ENCODE measurements at places on chromosomes 16 and 17. TPM values are rescaled to one million over a fixed set of nuclear protein-coding genes. Genes with fewer than 3 reads are reported as not detected.

The NTHL1 gene
- total RNA-seq = 7.4 TPM

The DEXI gene
- total RNA-seq = 42.3 TPM

The FBXW10 gene
- 0.12 TPM for total RNA-seq

The OR1F1 gene
- total RNA-seq = not detected

The MT1F gene
- total RNA-seq = 19.1 TPM

The ATP6V0D1 gene
- total RNA-seq = 58.7 TPM

The SERPINF2 gene
- total RNA-seq = 15.1 TPM

The OR1A1 gene
- not detected for total RNA-seq

The C1QTNF8 gene
- not detected for total RNA-seq

The LDHD gene
- total RNA-seq = 5.6 TPM

The OR3A3 gene
- not detected for total RNA-seq

The IGFALS gene
- not detected for total RNA-seq

The NHLRC4 gene
- 2.2 TPM for total RNA-seq

The TBC1D3B gene
- 5.0 TPM for total RNA-seq

- H3K4me3 ChIP-seq = no peak overlapping the region
- peaks cover 3% of the 10 kb centered on the region for H3K27me3 ChIP-seq
Observed at GRCh38 chr17:72125742-72126141, 4.9 kb downstream of the SOX9 start.

DNA sequence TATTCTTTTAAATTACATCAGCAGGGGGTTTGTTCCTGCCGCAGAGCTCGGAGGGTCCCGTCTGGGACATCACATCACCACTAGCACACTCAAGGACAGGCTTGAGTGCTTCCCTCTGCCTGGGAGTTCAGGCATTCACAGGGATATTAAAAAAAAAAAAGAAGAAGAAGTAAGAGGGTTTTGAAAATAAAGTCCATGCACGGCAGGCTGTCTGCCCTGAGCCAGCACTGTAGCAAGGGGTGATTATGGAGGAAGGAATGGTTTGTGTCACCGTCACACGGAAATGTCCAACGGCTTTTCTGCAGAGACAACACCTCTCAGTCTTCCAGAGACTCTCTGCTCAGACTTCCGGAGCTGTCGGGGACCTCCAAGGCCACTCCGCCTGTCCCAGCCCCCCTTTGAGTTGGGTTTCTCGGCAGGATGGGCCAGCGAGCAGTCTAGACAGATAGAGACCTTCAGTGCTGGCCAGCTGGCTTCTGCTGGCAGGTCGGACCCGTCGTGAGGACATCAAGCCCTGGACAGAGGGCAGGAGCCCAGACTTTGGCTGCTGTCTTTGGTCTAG is 33.6 kb downstream of the MEOX1 start:
- no peaks in the 10 kb centered on the region for H3K27me3 ChIP-seq
- no peak overlapping the region for H3K4me3 ChIP-seq
- H3K4me1 ChIP-seq = no peaks in the 10 kb centered on the region
- DNase-seq = no peak
- no peaks in the 10 kb centered on the region for H3K36me3 ChIP-seq

DNA sequence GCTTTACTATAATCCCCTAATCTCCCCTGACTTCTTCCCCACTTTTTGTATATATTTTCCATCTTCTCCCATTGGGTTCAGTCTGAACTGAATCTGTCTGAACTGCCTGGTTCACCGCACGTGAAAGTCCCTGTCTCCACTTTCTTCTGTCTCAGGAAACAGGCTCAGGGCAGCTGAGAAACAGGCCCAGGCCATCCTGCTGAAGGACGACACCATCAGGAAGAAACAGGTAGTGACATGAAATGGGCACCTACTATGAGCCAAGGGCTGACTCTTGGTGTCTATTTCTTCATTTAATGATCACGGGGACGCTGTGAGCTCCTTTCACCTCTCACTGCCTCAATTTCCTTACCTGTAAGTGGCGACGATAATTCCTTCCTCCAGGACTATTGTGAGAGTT is 90.5 kb upstream of the HSBP1 start:
- H3K27ac ChIP-seq = no peak overlapping the region
- no peaks in the 10 kb centered on the region for H3K36me3 ChIP-seq
- peaks cover 2% of the 10 kb centered on the region for H3K4me1 ChIP-seq
- no peaks in the 10 kb centered on the region for H3K27me3 ChIP-seq

DNA sequence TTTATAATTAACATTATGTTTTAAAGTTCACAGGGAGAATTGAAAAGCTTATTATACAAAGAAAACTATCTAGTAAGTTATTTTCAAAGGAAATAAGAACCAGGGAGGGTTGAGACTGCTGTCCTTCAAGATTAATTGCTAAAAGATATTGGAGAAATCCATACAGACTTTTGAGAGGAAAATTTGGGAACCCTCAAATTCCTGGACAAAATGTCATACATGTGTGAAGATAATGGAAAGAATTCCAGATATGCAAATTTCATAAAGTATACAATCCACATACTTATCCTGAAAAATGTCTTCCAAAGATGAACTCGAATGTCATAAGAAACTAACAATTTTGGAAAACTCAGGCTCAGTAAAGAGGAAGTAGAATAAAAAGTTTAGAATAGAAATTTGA is 213.8 kb downstream of the HS3ST3A1 start:
- no peak overlapping the region for H3K27ac ChIP-seq
- H3K27me3 ChIP-seq = no peaks in the 10 kb centered on the region
- no peak overlapping the region for H3K4me3 ChIP-seq

DNA sequence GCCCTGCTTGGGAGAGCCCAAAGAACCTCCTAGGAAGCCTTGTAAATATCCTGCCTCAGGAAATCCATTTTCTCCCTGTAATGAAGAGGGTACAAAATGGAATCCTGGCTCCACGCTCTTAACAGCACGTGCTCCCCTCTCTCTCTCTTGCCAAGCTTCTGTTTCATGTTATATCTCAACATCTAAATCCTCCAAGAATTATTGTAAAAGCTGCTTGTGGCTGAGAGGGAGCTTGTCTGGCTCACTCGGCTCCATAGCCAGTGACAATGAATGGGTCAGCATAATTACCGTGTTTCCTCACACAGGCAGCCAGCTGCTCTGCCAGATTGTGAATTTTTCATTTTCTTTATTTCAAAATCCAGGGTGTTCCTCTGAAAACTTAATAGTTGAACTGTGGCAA is 317.8 kb downstream of the RBFOX1 start:
- no peak overlapping the region for H3K4me3 ChIP-seq
- H3K4me1 ChIP-seq = no peaks in the 10 kb centered on the region
- DNase-seq = no peak
- H3K27me3 ChIP-seq = no peaks in the 10 kb centered on the region
- H3K36me3 ChIP-seq = no peaks in the 10 kb centered on the region
- H3K27ac ChIP-seq = no peak overlapping the region

DNA sequence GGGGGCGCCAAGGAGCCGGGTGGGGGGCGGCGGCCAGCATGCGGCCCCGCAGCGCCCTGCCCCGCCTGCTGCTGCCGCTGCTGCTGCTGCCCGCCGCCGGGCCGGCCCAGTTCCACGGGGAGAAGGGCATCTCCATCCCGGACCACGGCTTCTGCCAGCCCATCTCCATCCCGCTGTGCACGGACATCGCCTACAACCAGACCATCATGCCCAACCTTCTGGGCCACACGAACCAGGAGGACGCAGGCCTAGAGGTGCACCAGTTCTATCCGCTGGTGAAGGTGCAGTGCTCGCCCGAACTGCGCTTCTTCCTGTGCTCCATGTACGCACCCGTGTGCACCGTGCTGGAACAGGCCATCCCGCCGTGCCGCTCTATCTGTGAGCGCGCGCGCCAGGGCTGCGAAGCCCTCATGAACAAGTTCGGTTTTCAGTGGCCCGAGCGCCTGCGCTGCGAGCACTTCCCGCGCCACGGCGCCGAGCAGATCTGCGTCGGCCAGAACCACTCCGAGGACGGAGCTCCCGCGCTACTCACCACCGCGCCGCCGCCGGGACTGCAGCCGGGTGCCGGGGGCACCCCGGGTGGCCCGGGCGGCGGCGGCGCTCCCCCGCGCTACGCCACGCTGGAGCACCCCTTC is 484 bp downstream of the FZD2 start:
- peak; percentile 86 for DNase-seq
- no peaks in the 10 kb centered on the region for H3K36me3 ChIP-seq
- H3K27me3 ChIP-seq = no peaks in the 10 kb centered on the region

DNA sequence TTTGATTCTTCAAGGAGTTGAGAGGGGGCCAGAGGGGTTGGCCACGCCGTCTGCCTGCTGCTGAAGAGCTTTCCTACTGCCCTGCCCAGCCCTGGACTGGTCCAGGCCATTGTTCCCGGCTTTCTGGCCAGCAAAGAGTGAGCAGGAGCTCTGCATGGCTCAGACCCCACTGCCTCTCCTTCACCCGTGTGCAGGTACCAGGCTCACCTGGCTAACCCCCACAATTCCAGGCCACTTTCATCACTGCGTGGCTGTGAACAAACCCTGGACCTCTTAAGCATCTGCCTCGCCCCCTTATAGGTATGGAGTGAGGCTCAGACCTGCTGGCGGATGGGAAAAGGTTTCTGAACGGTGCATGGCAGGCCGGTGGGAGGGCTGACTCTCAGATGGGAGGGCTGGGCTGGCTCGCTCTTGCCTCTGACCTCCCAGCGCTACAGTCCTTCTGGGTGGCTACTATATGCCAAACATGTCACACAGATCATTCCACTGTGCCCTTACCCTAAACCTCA is 8.9 kb downstream of the ZNF319 start:
- DNase-seq = no peak
- no peak overlapping the region for H3K4me3 ChIP-seq
- no peaks in the 10 kb centered on the region for H3K4me1 ChIP-seq

DNA sequence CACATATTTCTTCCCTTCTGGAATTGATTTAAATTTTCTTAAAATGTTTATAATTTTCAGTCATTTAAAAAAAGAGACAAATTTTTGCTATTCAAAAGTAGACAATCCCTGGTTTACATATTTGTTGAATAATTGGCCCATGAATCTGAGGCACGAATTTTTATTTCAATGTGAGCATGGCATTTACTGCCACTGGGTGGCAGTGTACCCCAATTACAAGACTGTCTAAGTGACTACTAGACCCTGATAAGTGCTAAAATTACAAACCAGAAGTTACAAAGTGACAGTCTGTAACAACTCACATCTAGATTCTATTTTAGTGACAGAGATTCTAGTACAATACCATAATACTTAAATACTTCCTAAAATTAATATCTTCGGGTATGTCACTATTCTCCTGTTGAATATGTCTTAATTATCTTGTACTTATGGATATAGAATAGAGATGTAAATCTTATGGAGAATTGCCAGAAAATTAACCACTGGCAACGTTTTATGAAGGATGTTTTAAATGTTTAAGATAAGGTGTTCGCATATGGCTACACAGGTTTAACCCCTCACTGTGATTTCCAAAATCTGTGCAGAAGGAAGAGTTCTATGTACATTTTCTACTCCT is 235.8 kb downstream of the MAP2K4 start:
- no peak overlapping the region for H3K27ac ChIP-seq
- no peaks in the 10 kb centered on the region for H3K27me3 ChIP-seq
- DNase-seq = no peak

- no peaks in the 10 kb centered on the region for H3K4me1 ChIP-seq
- no peak overlapping the region for H3K4me3 ChIP-seq
- no peaks in the 10 kb centered on the region for H3K27me3 ChIP-seq
- DNase-seq = no peak
- peaks cover 6% of the 10 kb centered on the region for H3K36me3 ChIP-seq
Observed at GRCh38 chr17:82477934-82478333, 19.4 kb downstream of the NARF start.

- DNase-seq = no peak
- no peaks in the 10 kb centered on the region for H3K4me1 ChIP-seq
- no peaks in the 10 kb centered on the region for H3K36me3 ChIP-seq
- H3K27me3 ChIP-seq = no peaks in the 10 kb centered on the region
Observed at GRCh38 chr16:67979955-67980678, at the start of gene DPEP3. DPEP3 (minus strand) TSS chr16:67980499; CDS start chr16:67980380, 119 bp downstream.

DNA sequence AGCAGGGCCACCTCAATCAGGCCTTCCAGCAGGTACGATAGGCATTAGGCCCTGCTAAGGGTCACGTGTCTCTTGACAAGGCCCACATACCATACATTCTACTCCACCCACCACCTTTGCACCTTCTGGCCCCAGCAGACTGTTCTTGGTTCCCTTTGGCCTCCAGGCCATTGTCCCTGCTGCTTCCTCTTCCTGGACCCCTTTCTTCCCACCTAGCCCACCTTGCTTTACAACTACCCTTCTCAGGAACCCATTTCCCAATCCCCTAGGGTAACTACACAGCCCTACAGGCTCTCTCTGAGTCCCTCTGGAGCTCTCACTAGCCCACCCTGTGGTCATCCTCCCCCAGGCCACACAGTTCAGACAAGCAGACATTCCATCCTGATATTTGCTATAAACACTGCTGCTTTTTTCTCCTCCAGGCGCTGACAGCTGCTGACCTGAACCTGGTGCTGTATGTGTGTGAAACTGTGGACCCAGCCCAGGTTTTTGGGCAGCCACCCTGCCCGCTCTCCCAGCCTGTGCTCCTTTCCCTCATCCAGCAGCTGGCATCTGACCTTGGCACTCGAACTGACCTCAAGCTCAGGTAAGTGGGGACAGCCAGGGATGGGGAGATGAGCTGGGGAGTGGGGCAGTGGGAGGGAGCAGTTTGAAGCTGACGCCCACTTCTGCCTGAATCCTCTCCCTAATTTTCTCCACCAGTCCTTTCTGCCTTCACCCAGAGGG is 1.4 kb upstream of the NRN1L start:
- no peak overlapping the region for H3K4me3 ChIP-seq
- no peak overlapping the region for H3K27ac ChIP-seq

DNA sequence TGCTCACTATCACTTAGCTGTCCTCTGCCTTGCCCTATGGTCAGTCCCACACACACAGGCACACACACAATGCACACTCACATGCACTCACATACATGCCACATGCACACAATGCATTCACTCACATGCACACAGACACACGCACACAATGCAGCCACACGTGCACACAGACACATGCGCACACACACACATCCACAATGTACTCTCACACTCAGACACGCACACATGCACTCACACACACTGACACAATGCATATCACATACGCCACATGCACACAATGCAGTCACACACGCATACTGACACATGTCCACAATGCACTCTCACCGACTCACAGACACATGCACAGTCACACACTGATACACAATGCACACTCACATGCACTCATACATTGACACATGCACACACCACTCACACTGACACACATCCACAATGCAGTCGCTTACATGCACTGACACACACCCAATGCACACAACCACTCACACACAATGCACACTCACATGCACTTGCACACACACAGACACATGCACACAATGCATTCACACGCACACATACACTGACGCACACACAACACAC is 99.7 kb downstream of the ENGASE start:
- H3K4me3 ChIP-seq = no peak overlapping the region
- no peak overlapping the region for H3K27ac ChIP-seq
- H3K36me3 ChIP-seq = no peaks in the 10 kb centered on the region
- H3K27me3 ChIP-seq = no peaks in the 10 kb centered on the region

Data from aorta (tissue), 5 donors.